ENCODE measurements at places on chromosomes 5 and 9.

- no peak for DNase-seq
Measured at GRCh38 chr5:127590156-127590722, 58.6 kb upstream of the CTXN3 start.

GRCh38 chr5:111127453-111128195 is 35.5 kb downstream of the WDR36 start:
- DNase-seq: no peak

- DNase-seq: no peak
Measured at GRCh38 chr9:12930906-12931305, 156.1 kb downstream of the LURAP1L start.

DNA sequence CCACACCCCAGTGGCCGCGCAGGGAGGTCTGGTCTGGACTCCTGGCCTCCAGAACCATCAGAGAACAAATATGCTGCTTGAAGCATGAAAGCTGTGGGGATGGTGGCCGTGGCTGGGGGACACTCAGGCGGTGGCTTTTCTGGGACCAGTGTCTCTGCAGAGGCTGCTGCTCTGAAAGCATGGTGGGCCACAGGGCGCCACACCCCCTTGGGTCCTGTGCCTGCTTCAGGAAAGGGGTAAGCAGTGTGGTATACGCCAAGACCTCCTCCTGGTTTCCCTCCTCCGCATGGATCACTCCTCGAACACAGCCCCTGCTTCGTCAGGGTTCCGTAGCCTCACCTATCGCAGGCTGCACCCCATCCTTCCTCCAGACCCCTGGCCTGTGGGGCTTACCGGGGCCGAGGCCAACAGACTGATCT is 19.7 kb upstream of the TERT start:
- DNase-seq: no peak

Measured in astrocyte of the hippocampus (primary cell).